ENCODE measurements at places on chromosomes 3 and 15. TPM values are rescaled to one million over a fixed set of nuclear protein-coding genes. Genes with fewer than 3 reads are reported as not detected.

GRCh38 chr3:99755831-99756230 lies 61.8 kb upstream of the CMSS1 start:
- no peak for DNase-seq

DNA sequence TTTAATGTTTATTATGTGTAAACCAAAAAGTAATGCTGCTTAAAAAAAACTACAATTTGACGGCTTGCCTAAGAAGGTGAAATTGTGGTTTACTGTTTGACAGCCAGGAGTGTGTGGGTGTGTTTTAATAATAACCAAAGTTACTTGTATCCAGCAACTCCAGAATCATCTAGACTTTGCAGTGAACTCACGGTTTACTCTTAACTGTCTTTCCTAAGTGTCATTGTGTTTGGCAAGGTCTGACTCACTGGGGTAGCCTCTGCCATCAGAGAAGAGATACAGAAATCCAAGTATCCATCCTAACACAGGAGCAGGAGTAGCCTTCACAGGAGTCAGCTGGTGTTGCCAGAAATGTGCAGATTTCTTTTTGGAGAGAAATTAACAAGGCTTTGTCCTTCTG lies 151.1 kb downstream of the CTNNB1 start:
- no peak for DNase-seq

DNA sequence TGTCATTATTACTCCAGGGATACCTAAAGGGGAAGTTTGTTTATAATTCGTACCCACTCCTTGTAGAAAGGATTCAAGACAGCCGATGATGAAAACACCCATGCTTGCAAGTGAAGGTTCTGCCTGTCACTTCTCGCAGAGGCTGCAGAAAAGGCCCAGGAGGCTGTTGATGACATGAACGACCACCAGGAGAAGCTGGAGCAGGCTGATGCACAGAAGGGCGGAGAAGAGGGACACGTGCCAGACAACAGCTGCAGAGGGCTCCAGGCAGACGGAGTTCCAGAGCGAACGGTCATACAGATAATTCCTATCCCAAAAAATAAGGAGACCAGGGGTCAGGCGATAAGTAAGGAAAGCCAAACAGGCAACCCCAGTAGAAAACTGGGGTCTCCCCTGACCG lies 5.7 kb upstream of the DYNLT2B start:
- DNase-seq: no peak

DNA sequence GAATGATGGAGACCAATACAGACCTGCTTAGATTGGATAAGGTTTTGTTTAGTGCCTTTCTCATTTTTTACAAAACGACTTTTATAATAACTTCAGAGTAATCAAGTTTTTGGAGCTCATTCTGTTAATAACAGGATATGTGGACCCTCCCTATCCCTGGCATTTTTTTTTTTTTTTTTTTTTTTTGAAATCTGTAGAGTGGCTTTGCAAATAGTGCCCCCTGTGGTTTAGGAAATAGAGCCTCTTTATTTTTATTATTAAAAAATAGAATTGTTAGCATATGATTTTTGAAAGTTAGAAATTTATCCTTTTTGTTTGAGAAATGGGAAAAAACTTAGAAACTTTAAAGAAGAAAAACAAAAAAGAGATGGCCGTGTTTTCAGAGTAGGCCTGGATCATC lies 11.4 kb downstream of the SKIL start:
- DNase-seq: no peak

DNA sequence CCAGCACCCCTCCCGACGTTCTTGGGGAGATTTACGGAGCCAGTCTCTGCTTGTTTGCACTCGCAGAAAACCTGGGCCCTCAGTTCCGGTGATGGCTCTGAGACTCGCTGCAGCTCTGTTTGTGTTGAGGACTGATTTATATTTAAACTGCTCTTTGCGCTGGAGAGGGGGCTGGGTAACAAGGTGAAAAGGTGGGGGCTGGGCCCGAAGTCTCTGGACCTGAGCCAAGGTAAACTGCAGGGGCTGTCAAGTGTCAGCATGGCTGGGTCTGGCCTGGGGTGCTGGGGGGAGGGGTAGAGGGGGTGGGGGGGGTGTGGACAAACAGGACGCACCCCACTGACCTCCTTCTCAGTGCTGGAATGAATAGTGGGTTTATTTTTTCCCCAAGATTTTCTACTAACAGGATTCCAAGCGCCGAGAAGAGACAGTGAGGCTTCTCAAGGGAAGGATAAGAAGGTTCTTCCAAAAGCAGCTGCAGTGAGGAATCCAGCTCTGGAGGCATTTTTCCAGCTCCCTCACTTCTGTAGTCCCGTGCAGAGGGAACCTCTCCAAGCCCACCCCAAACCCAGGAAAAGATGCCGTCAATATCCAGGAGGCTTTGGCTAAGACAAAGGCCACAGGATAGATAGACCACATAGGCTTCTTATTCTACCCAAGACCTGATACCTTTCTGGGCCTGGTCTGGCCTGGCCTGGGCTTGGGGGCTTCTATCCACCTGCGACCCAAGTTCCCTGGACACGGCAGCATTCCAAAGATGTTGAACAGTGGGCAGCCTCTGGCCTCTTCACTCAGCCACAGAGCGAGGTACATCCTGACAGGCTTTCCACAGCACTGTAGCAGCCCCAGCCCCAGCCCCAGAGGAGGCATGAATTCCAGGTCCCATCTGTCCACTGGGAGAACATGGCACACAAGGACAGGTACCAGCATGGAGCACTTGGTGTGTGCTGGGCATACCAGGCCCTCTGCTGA lies 938 bp upstream of the SLCO2A1 start:
- DNase-seq: peak; percentile 86

DNA sequence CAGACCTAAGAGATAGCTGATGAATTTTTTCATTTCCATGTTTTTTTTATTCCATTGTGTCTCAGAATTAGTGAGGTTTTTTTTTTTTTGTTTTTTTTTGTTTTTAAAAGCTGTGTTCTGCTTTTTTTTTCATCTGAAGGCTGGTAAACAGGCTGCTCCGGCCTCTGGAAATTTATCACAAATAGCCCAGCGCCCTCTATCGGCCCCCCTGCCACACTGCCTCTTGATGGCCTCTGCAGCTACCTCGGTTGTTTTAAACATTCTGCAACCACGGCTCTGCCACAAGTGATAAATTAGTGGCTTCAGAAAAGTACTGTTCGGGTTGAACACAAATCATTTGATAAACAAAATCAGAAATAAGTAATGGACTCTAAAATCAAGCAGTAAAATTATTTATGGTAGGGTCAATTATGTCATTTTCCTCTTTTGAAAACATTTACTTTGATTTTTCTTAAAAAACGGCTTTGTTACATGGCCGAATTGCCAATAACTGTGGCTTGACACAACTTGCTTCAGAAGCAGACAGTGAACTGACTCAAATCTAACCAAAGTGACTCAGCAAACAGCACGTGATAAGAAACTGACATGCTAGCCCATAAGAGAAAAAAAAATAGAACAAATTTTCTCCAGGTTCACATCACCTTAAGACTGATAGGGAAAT lies 87.8 kb downstream of the RSL24D1 start:
- peak; percentile 80 for DNase-seq

GRCh38 chr15:75671730-75672602 lies 24.3 kb downstream of the SNX33 start:
- no peak for DNase-seq

Gene TRAIP
- 1.9 TPM for total RNA-seq
